ENCODE measurements at places on chromosomes 13 and 19. TPM values are rescaled to one million over a fixed set of nuclear protein-coding genes. Genes with fewer than 3 reads are reported as not detected.

DNA sequence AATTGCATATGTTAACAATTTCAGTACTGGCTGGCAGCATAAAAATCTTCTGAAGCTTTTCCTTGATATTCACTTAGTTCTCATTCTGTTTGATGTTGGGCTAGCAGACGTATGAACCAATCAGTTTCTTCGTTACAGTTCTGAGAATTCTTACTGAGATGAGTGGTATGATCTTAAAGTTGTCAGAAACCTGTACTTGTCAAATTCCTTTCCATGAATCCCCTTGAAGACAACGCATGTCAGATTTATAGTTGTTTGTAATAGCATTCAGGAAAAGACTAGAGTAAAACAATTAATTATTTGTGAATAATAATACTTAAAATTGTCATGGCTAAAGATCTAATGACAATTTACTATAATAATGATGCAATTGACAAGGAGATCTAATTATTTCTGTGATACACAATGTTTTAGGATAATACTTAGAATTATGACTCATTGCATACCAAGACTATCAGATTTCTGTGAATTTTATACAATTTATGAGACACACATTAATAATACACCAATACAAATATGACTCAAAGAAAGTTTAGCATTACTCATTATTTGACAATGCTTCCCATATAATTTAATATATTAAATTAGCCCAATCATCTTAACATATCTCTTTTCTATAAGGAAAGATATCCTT lies 447.2 kb downstream of the RFC3 start:
- DNase-seq, result no peak

DNA sequence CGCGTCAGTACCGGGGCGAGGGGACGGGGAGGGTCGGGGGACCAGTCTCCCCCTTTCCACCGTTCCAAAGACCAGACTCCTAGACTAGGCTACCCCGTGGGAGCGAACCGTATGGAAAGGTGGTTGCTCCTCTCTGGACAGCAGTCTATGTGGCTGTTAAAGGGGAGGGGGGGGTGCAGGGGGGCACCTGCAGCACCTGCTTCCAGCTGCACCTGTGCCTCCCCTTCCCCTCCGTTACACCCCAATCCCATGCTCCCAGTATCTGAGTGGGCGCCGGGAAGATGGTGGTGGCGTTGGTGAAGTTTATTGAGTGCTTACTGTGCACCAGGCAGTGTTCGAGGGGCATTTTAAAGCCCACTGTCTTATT lies 557 bp downstream of the ZNF524 start:
- DNase-seq, result no peak

- no peak for DNase-seq
These were observed 72.6 kb upstream of the SERP2 start for GRCh38 chr13:44300895-44301638.

DNA sequence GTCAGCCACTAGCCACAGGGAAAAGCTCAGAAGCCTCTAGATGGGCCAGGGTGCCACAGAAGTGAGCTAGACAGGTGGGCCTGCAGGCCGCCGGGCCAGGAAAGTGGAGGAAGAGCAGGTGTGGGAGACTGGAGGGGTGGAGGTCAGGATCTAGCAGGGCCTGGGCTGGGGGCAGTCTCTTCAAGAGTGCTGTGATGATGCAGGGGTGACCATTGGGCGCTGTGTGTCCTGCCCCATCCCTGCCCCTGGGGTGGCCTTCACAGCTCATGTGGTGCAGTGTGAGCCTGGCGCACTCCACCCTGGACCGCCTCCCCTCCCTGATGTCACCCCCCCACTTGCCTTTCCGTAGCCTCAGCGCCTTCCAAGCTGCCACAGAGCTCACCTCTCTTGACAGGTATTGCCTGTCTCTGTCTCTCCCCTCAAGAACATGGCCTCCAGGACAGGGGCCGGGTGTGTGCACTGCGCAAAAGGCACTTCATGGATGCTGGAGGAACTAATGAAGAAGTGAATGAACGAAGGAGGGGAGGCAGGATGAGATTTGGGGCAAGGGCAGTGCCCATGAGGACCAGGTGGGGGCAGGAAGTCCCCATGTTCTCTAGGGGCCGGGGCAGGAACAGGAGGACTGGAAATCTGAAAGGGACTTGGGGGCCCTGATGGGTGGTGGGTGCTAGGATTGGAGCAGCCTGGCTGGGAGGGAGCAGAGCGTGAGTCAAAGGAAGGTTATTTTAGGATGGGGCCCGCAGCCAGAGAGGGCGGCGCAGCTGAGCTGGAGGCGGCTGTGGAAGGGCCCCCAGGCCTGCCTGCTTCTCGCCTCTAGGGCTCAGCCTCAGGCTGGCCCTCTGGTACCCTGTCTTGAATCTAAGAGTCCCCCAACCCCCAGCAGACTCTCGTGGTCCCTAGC lies 6.6 kb downstream of the SSBP4 start:
- DNase-seq, result peak; percentile 79

- DNase-seq, result no peak
These were observed 62.4 kb upstream of the RNF113B start for GRCh38 chr13:98239162-98240076.

- no peak for DNase-seq
These were observed 32.8 kb downstream of the KLF12 start for GRCh38 chr13:74101436-74101835.

DNA sequence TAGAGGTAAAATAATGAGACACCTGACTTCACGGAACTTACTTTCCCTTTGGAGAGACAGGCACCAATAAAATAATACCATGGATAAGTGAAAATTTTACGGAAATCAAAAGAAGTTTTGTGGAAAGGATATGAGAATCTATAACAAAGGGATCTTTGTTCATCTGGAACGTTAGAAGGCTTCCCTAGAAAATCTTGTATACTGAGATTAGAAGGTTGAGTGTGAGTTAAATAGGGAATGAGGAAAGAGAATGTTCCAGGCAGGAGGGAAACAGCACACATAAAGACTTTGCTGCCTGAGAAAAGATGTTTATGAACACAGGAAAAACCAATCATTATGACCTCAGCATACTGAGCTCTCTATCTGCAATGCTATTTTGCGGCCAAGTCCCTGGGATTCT lies 19.6 kb upstream of the RAP2A start:
- no peak for DNase-seq

- no peak for DNase-seq
These were observed 5.6 kb upstream of the SIGLEC9 start for GRCh38 chr19:51119101-51119500.

DNA sequence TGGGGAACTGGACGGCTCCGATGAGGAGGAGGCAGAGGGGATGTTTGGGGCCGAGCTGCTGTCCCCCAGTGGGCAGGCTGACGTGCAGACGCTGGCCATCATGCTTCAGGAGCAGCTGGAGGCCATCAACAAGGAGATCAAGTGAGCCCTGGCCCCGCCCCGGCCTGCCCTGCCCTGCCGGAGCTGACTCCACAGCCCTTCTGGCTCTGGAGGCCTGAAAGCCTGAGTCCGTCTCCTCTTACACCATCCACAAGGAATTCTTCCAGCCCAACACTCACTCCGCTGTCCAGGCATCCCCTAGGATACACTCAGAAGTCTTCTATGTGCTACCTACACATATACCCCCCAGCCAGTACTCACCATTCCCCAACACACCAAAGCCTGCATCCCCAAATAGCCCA lies 17.4 kb downstream of the PPFIA3 start:
- DNase-seq, result peak; percentile 90

DNA sequence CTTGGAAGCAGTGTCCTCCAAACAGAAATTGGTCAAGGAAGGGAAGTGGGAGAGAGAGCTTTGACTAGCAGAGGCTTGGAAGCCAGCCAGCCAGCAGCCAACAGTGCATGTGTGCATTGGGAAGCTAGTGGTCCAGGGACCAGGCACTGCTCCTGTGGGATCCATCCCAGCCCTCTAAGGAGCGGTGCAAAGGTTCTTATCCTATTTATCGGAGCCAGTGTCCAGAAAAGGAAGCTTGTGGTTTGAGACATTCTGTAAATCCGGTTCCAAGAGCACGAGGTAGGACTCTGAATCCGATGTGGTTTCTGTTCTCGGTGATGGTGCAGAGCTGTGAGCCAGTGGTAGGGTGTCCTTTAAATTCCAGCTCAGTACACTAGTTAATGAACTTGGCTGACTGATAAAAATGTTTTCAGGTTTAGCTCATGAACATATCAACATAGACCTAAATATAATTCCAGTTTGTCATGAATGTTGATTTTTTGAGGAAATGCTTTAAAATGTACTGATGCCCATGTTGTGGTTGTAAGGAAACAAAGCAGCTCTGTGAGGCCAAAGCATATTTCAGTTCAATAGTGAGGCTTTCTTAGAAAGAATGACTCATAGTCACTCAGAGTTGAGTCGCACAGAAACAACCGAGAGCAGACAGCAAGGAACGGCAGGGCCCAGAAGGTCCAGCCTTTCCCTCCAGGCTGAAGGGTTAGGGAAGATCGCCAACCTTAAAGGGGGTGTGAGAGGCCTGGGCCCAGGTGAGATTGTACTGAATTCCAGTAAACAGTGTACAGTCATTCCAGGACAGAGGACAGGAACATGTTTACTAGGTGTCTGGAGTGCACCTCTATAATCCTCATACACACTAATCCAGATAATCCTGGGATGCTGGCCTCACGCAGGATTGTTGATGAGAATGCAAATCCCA lies 21.5 kb upstream of the GARRE1 start:
- DNase-seq, result peak; percentile 59

DNA sequence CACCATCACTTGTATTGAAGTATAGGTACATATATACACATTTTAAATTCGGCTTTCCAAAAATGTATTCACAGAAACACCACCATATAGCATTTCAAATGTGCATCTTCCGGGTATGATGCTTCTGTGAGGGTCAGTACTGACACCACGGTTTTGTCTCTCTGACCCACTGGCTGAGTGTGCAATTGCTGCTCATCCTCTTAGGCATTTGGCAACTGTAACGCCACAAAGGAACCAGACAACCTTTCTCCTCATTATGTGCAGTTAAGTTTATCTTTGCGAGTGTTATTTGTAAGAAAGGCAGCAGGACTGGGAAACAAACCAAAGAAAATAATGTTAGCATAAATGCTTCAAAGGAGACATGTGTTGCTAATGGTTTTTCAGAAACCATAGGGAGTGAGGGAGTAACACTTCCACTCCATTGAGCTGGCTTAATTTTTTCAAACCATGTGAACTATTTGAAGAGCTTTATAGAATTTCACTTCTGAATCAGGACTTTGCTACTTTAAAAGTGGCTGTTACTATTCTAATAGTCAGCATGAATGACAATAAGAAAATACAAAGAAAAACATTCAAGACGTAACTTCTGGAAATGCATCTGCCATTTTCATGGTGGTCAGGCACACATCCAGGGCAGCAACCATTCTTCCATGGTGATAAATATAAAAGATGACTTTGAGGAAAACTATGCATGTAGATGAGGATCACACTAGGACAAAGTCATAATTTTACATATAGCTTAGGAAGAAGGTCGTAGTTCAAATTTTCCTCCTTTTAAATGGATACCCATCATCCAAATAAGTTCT lies 423.3 kb downstream of the MZT1 start:
- DNase-seq, result no peak

GRCh38 chr19:35220315-35220921 lies 8.1 kb downstream of the FAM187B start:
- DNase-seq, result no peak

DNA sequence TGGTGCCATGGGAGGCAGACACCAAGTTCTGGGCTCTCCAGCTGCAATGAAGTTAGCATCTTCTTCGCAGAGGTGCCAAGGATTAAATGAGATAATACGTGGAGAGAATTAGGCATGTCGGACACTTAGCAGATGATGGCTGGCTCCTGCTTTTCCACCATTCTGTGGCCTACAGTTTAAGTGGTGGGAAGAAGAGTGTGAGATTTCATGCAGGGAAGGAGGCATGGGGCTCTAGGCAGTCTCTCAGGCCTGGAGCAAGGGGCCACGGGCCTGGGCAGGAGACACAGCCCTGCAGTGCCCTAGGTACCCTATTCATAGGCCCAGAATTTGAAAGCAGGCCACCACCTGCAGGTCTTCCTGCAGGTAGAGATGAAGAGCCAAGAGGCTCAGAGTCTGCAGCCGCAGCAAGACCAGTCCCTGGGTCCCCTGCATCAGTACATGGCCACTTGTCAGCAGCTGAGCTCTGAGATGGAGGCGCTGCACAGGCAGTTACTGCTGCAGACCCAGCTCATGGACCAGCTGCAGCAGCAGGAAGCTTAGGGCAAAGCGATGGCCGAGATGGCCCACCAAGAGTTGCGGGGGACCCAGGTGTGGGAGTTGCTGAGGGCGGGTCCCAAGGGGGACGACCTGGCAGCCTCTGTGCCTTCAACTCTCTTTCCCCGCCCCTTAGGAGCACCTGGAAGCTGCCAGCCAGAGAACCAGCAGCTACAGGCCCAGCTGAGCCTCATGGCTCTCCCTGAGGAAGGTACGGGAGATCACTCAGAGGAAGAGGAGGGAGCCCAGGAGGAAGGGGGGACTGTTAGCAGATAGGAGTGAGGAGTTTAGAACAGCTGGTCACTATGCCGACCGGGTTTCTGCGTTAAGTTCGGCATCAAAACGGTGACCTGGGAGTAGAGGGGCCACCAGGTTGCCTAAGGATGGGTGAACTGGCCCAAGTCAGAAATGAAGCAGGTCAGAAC lies 33.2 kb upstream of the ZNF492 start:
- no peak for DNase-seq

- no peak for DNase-seq
These were observed 48.9 kb upstream of the URAD start for GRCh38 chr13:28037399-28037798.

GRCh38 chr13:32443111-32443510 lies 15.2 kb upstream of the N4BP2L1 start:
- DNase-seq, result no peak

GRCh38 chr13:97028441-97029299 lies 34.4 kb upstream of the OXGR1 start:
- DNase-seq, result peak; percentile 38

DNA sequence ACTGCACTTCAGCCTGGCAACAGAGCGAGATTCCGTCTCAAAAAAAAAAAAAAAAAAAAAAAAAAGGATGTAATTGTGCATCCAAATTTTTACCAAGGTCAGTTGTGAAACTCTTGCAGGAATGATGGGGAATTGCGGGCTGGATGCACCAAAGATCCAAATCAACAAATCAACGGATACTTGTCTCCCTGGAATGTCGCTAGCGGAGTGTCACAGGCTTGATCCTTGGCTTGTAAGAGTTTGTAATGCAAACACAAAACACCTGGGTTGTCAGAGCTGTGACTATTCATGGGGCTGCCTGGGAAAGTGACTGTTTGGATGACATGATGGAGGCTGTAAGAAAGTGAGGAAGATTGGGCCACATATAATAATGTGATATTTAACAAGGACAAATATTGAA lies 4.2 kb downstream of the KANK3 start:
- DNase-seq, result no peak

- no peak for DNase-seq
These were observed 138.9 kb downstream of the OLFM4 start for GRCh38 chr13:53167561-53167960.

GRCh38 chr19:49869009-49869483 lies 1.7 kb upstream of the PNKP start:
- no peak for DNase-seq

GRCh38 chr13:88541994-88542393 lies 870.8 kb downstream of the SLITRK5 start:
- no peak for DNase-seq

CCNA1 gene
- 0.22 TPM for total RNA-seq

ADAMTSL5 gene
- total RNA-seq, result 38.2 TPM

TTC9B gene
- not detected for total RNA-seq

SUGP1 gene
- total RNA-seq, result 44.3 TPM

PLVAP gene
- total RNA-seq, result 52.8 TPM

ZNF568 gene
- 9.8 TPM for total RNA-seq

FLT1 gene
- 43.9 TPM for total RNA-seq

KLK14 gene
- total RNA-seq, result 0.33 TPM

GTPBP3 gene
- 6.3 TPM for total RNA-seq

C19orf85 gene
- not detected for total RNA-seq
